NCI-H1105 treated with DMSO at 0.1 percent for 48 hours (cell line): ENCODE measurements at places on chromosomes 13 and 19.

GRCh38 chr13:98939660-98940191 lies 38.1 kb downstream of the DOCK9 start:
- DNase-seq: no peak

GRCh38 chr13:107852072-107852471 lies 363.3 kb downstream of the LIG4 start:
- no peak for DNase-seq

DNA sequence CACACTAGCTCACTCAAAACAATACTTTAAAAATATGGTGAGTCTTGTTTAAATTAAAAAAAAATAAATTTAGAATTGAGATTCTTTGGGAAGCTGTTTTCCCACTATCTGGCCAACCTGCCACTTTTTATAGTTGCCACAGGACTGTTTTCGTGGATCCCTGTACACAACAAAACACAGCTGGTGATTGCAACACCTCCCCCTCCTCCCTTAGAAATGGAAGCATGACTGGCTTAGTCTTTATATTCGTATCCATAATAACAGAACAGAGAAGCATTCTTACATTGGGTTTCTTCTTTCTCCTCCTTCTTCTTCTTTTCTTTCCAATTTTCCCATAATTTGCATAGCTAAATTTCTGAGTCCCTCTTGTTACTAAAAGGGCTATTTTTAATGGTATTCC lies 79.5 kb upstream of the GJB6 start:
- no peak for DNase-seq

- DNase-seq: no peak
Observed at GRCh38 chr19:43741075-43741825, 13.5 kb downstream of the SMG9 start.

GRCh38 chr13:108322206-108322824 lies 52.8 kb downstream of the TNFSF13B start:
- DNase-seq: peak; percentile 78
